Sigmoid colon (tissue), 7 donors: ENCODE measurements at places on chromosomes 12 and 14. TPM values are rescaled to one million over a fixed set of nuclear protein-coding genes. Genes with fewer than 3 reads are reported as not detected.

GRCh38 chr12:115998119-115998633 is 279.3 kb downstream of the MED13L start:
- DNase-seq = no peak
- H3K27ac ChIP-seq = peak overlapping the region; percentile 49
- peaks cover 27% of the 10 kb centered on the region for H3K36me3 ChIP-seq
- no peak overlapping the region for H3K4me3 ChIP-seq
- peaks cover 14% of the 10 kb centered on the region for H3K4me1 ChIP-seq

The PXMP2 gene
- total RNA-seq = 46.4 TPM

GRCh38 chr14:31527087-31527486 is 34.1 kb upstream of the NUBPL start:
- no peaks in the 10 kb centered on the region for H3K4me1 ChIP-seq
- H3K4me3 ChIP-seq = no peak overlapping the region
- H3K27me3 ChIP-seq = no peaks in the 10 kb centered on the region
- no peak for DNase-seq

- DNase-seq = no peak
- no peak overlapping the region for H3K27ac ChIP-seq
- H3K27me3 ChIP-seq = no peaks in the 10 kb centered on the region
- H3K36me3 ChIP-seq = no peaks in the 10 kb centered on the region
Measured at GRCh38 chr12:32024884-32025592, 65.8 kb downstream of the RESF1 start.

- no peaks in the 10 kb centered on the region for H3K4me1 ChIP-seq
- no peak overlapping the region for H3K4me3 ChIP-seq
- H3K36me3 ChIP-seq = no peaks in the 10 kb centered on the region
- no peak for DNase-seq
- no peaks in the 10 kb centered on the region for H3K27me3 ChIP-seq
- no peak overlapping the region for H3K27ac ChIP-seq
Measured at GRCh38 chr12:130645751-130646150, 70.3 kb downstream of the RIMBP2 start.

DNA sequence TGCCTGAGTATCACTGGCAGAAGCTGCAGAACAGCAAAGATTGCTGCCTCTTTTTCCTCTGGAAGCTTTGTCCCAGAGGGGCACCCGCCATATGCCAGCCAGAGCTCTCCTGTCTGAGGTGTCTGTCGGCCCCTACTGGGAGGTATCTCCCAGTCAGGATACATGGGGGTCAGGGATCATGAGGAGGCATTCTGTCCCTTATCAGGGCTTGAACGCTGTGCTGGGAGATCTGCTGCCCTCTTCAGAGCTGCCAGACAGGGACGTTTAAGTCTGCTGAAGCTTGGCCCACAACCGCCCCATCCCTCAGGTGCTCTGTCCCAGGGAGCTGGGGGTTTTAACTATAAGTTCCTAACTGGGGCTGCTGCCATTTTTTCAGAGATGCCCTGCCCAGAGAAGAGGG is 20.3 kb downstream of the CLEC2B start:
- no peak overlapping the region for H3K4me3 ChIP-seq
- H3K36me3 ChIP-seq = no peaks in the 10 kb centered on the region
- no peak overlapping the region for H3K27ac ChIP-seq
- no peaks in the 10 kb centered on the region for H3K27me3 ChIP-seq
- DNase-seq = no peak

DNA sequence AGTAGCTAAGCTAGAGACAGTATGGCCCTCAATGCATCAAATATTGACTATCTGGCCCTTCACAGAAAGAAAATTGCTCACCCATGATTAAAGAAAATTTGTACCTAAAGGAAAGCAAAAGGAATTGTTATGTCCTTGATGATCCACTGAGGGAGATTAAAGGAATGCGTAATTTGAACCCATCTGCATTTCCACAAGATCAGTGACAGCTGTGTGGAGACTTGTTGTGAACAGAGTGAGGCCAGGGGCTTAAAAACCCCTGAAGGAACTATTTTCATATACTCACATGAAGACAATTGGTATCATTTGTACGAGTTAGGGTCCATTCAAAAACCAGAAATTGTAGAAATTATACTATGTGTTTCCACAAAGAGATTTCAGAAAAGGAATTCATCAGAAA is 1908.1 kb upstream of the SEL1L start:
- no peak overlapping the region for H3K27ac ChIP-seq
- H3K36me3 ChIP-seq = no peaks in the 10 kb centered on the region

The KRT77 gene
- total RNA-seq = not detected

The GNB3 gene
- 2.0 TPM for total RNA-seq

The LRP1-AS gene
- total RNA-seq = not detected

- no peaks in the 10 kb centered on the region for H3K4me1 ChIP-seq
- no peaks in the 10 kb centered on the region for H3K27me3 ChIP-seq
- no peak for DNase-seq
- H3K36me3 ChIP-seq = no peaks in the 10 kb centered on the region
- no peak overlapping the region for H3K27ac ChIP-seq
Measured at GRCh38 chr12:105775343-105775742, 363.4 kb downstream of the NUAK1 start.

DNA sequence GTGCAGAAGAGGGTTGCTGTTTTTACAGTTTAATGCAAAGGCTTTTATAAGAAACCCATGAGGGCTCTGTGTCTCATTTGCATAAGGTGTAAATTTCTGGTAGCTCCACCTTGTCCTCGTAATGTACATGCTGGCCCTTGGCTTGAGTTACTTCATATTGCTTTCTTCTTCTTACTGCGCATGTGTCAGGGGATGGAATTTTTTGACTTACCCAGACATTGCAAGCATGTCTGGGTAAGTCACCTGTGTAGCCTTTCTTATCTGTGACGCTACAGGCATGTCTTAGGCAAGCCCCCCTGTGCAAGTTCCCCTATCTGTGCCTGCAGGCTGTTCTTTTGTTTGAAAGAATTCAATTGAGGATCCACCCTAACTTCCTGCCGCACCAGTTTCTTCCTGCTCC is 274.2 kb downstream of the ETNK1 start:
- H3K27ac ChIP-seq = no peak overlapping the region
- no peak overlapping the region for H3K4me3 ChIP-seq
- H3K36me3 ChIP-seq = no peaks in the 10 kb centered on the region
- no peaks in the 10 kb centered on the region for H3K27me3 ChIP-seq
- H3K4me1 ChIP-seq = no peaks in the 10 kb centered on the region

GRCh38 chr14:51862176-51862796 is 1.9 kb downstream of the GNG2 start:
- H3K4me3 ChIP-seq = peak overlapping the region; percentile 39
- H3K4me1 ChIP-seq = peaks cover 3% of the 10 kb centered on the region
- H3K36me3 ChIP-seq = no peaks in the 10 kb centered on the region
- no peaks in the 10 kb centered on the region for H3K27me3 ChIP-seq
- H3K27ac ChIP-seq = no peak overlapping the region
- no peak for DNase-seq

The TPPP2 gene
- total RNA-seq = not detected

The GLIPR1L2 gene
- 1.1 TPM for total RNA-seq

The SOCS2 gene
- 100 TPM for total RNA-seq

The CEBPE gene
- not detected for total RNA-seq
